ENCODE measurements at places on chromosomes 16 and 17. TPM values are rescaled to one million over a fixed set of nuclear protein-coding genes. Genes with fewer than 3 reads are reported as not detected.

NLRC3 gene
- total RNA-seq: 77.2 TPM

OSBPL7 gene
- 47.8 TPM for total RNA-seq

GSG1L gene
- not detected for total RNA-seq

MFAP4 gene
- not detected for total RNA-seq

SHCBP1 gene
- 60.6 TPM for total RNA-seq

DNA sequence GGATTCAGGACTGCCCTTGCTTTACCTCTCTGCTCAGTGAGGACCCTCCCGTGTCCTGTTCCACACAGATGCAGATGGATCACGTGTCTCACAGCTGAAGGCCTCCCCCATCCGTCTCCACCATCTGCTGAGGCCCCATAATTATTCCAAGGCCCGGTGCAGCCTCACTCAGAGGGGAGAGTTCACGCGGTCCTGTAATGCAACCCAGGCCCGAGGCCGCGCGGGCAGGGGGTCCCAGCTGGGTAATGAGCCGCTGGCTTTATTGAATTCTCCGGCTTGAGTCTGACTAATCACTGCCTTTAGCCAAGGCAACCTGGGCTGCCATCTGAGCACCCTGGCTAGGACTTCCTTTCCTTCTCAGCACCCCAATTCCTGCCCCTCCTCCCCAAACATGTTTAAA lies 4.4 kb upstream of the WFIKKN2 start:
- no peak for DNase-seq

DNA sequence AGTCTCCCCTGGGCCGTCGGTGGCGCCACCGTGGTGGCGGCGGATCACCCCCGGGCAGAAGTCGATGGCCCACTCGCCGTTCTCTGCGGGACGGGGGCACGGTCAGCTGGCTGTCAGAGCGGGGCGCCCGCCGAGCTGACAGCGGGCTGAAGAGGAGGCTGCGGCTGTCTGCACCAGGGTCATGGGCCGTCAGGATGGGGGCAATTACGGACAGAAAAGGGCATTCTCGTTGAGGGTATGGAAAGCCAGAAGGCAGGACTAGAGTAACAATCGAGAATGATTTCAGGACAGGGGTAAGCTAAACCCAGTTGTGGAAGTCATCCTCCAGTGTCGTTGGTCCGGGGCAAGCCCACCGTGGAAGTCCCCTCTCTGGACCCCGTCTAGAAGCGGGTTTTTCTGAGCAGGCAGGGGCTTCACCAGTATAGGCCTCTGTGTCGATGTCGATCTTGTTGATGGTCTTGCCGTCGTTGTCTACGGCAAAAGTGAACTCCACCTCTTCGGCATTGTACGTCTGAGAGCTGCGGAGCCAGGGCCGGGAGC lies 1.7 kb downstream of the CHRNE start:
- no peak for DNase-seq

- peak; percentile 21 for DNase-seq
Measured at GRCh38 chr16:29204806-29205135, 201.7 kb downstream of the NPIPB11 start.

DNA sequence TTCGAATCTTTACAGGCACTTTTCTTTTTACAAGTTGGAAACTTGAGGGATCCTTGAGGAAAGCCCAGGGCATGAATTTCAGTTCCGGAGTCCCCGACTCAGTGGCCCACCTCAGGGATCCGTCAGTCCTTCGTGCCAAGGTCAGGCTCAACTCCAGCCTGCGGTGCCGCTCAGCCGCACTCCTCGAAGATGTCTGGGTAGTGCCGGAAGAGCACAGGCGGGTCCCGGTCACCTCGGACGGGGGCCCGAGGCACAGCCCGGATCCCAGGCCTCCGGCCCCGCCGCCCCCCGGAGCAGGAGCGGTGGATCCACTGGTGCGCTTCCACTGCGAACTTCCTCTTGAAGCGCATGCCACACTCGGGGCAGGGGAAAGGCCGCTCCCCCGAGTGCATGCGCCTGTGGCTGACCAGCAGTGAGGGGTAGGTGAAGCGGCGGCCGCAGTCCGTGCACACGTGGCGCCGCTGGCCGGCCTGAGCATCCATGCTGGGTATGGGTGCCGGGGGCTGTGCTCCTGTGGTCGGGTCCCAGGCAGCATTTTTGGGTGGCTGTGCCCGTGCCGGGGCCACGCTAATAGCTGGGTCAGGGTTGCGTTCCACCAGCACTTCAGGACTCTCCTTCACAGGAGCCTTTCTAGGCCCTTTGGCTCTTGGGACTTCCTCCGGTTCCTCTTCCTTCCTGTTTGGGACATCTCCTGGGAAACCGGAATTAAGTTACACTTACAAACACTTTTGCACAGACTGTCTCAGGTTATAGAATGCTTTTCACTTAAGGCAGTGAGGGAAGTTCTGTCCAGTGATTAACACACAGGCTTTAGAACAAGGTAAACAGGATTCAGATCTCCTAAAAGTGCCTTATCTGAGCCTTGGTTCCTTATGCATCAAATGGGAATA lies 1.5 kb downstream of the ZNF688 start:
- no peak for DNase-seq

DNA sequence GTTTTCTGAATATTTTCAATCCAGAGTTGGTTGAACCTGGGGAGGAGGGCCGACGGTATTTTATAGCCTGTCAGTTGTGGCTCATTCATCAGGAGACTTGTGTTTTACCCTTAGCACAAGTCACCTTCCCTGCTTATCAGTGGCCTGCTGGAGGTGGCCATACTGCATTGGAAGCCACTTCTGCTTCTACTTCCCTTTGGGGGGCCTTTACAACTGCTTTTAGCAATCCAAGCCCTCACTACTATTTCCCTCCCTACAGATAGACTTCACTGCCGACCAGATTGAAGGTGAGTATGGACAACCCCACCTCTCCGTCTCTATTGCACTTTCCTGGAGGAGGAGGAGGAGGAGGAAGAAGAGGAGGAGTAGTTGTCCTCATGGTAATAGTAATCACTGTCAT lies 4.4 kb downstream of the MYL4 start:
- no peak for DNase-seq

DNA sequence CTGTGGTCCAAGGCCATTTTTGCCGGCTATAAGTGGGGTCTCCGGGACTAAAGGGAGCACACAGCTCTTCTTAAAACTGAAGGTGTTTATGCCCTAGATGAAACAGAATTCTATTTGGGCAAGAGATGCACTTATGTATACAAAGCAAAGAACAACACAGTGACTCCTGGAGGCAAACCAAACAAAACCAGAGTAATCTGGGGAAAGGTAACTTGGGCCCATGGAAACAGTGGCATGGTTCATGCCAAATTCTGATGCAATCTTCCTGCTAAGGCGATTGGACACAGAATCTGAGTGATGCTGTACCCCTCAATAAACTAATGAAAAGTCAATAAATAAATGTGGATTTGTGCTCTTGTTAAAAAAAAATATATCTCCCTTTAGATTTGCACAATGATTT lies 20.2 kb upstream of the SHISA9 start:
- no peak for DNase-seq

DNA sequence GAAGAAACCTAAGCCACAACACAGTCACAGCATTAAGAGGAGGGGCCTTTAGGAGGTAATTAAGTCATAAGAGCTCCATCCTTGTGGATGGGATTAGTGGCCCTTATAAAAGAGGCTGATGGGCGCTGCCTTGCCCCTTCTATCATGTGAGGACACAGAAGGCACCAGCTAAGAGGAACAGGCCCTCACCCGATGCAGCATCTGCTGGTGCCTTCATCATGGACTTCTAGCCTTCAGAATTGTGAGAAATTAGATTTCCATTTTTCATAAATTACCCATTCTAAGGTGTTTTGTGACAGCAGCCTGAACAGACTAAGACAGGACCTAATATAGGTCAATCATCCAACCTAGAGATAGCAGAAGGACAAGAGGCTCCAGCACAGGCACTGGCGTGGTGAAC lies 120.8 kb downstream of the CDYL2 start:
- no peak for DNase-seq

DNA sequence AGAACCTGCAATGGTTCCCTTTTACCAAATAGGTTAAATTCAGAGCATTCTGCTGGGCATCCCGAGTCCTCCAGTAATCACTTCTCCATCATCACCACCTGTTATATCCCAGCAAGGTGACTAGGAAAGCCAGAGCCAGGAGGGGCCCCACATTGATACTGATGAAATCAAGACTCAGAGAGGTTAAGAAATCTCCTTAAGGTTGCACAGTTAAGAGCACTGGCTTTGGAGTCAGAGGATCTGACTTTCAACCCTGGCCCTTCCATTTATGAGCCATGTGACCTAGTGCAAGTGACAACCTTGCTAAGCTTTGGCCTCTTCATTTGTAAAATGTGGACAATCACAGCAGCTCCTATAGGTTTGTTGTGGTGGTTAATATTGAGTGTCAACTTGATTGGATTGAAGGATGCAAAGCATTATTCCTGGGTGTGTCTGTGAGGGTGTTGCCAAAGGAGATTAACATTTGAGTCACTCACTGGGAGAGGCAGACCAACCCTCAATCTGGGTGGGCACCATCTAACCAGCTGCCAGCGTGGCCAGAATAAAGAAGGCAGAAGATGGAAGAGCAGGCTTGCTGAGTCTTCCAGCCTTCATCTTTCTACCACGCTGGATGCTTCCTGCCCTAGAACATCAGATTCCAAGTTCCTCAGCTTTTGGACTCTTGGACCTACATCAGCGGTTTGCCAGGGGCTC lies 194.2 kb upstream of the ASIC2 start:
- no peak for DNase-seq

- DNase-seq: no peak
Measured at GRCh38 chr17:72416905-72417304, 296.1 kb downstream of the SOX9 start.

DNA sequence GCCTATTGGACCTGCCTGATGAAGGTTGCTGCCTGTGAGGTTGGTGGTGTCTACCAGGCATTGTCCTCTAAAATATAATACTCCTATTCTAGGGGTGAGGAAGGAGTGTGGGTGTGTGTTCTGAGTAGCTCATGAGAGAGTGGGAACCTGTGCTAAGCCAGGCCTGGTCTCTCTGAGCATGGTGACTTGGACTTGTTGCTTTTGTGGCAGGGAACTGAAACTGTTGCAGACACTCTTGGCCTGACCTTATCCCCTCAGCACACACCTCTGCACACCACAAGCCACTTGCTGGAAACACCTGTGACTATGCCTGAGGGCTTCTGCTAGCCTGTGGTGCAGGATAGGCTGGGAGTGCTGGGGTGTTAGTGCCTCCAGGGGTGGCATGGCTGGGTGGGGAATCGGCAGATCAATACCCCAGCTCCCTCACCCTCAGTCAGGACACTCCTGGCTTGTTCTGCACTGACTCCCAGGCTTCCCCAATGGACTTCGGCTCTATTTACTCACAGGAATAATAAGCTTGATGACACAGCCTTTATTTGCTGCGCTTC lies 29.9 kb downstream of the PLCG2 start:
- peak; percentile 90 for DNase-seq

DNA sequence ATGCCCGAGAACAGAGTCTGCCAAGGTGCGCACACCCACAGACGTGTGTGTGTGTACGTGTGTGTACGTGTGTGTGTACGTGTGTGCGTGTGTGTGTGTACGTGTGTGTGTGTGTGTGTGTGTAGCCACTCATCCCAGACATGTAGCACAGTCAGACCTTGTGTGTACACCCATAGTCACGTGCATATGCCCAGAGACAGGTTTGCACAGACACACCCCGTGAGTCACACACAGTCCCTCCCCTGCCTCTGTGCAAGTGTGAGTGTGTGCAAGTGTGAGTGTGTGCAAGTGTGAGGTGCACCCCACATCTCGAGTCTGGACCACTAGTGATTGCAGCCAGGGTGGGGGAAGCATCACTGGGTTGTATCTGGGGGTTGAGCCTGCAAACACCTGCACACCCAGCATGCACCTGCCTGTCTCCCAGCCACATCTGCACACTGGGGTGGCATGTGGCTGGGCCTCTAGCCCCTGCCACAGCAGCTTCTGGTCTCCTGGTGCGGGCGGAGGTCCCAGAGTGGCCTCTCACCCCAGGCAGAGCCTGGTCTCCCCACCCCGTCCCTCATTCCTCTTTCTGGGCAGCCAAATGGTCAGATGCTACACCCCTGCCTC lies 23.6 kb downstream of the BAHCC1 start:
- DNase-seq: no peak

DNA sequence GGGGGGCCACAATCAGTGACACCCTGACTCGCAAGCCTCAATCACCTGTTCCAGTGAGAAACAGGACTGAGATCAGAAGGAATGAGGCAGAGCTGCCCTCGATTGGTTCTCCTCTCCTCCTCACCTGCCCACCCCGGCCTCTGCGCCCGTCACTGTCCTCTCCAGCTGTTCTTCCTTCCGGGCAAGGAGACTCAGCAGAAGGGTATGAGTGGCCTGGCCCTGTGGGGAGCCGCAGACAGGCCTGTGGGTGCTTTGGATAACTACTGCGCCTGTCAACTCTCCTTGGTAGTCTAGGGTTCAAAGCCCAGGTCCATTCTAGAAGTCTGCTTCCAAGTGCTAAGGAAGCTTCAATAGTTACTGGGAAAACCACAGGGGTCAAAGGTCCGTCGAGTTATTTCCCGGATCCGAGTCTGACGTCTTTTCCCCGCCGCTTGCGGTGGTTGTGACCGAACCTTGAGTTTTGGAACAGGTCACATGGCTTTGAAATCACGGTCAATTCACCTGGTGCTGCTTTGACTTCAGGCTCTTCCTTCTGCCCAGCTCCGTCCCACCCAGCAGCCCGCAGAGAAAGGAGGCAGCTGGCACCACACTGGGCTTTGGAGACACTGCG lies 8.3 kb downstream of the CARD14 start:
- no peak for DNase-seq

DNA sequence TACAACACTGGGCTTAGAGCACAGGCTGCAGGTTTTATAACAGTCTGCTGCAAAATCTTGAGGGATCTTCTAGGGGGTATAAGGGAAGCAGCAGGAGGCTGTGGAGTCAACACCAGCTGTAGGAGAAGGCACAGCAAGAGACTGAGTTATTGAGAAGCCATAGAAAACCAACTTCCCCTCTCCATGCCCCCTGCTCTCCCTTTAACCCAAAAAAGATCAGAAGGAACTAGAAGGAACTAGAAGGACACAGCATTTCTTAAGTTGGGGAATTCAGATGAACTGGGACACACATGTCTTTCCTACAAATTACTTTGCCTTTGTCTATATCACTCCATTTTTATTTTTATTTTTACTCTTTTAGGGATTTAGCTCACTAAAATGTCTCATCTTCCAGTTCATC lies 6.2 kb upstream of the CCL18 start:
- no peak for DNase-seq
